Esophagus mucosa (tissue), 1 donor: ENCODE measurements at places on chromosomes 2 and 18. TPM values are rescaled to one million over a fixed set of nuclear protein-coding genes. Genes with fewer than 3 reads are reported as not detected.

The KCTD1 gene
- total RNA-seq: 70.0 TPM

The FSHR gene
- total RNA-seq: not detected

The FBXO36 gene
- 1.8 TPM for total RNA-seq

The DYSF gene
- 3.4 TPM for total RNA-seq

The FAM228A gene
- total RNA-seq: not detected

The SFT2D3 gene
- 3.6 TPM for total RNA-seq

The ZNF804A gene
- not detected for total RNA-seq

The TSPYL6 gene
- not detected for total RNA-seq

The LYG2 gene
- total RNA-seq: not detected

The CCT4 gene
- total RNA-seq: 109 TPM

The GAL3ST2 gene
- not detected for total RNA-seq

The FHOD3 gene
- 3.0 TPM for total RNA-seq

The SH3RF3 gene
- total RNA-seq: 0.68 TPM

The CDK5R2 gene
- not detected for total RNA-seq

GRCh38 chr2:203786549-203787351 lies 80.3 kb downstream of the CD28 start:
- no peak for ATAC-seq

DNA sequence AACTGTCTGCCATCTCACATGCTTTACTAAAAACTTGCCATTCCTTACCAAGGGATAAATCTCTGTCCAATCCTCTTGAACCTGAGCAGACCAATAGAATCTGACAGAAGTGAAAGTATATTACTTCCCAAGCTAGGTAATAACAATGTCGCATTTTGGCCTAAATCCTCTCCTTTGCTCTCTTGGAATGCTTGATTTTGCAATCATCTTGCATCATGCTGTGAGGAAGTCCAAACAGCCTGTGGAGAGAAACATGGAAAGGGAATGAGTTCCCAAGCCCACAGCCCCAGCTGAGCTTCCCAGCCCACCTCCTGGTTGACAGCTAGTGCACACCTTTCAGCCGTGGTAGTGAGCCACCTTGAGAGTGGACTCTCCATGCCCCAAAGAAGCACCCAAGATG lies 540.6 kb downstream of the STK39 start:
- no peak for ATAC-seq

DNA sequence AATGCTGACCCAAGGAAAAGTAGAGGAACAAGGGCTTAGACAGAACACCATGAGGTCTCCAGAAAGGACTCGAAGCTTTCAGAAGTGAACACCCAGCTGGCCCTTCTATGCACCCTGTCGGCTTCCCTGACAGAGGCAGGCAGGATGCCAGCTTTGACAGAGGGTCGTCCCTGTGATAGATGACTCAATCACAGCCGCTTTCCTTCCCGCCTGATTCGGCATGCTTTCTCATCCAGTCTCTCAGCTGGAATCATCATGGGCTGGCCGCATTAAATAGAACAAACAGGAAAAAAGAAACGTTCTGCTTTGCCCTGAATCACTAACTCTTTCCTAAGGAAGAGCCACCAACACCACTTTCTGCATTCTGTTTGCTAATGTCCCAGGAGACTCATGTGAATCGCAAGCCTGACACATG lies 140.3 kb upstream of the RAB12 start:
- ATAC-seq: no peak

DNA sequence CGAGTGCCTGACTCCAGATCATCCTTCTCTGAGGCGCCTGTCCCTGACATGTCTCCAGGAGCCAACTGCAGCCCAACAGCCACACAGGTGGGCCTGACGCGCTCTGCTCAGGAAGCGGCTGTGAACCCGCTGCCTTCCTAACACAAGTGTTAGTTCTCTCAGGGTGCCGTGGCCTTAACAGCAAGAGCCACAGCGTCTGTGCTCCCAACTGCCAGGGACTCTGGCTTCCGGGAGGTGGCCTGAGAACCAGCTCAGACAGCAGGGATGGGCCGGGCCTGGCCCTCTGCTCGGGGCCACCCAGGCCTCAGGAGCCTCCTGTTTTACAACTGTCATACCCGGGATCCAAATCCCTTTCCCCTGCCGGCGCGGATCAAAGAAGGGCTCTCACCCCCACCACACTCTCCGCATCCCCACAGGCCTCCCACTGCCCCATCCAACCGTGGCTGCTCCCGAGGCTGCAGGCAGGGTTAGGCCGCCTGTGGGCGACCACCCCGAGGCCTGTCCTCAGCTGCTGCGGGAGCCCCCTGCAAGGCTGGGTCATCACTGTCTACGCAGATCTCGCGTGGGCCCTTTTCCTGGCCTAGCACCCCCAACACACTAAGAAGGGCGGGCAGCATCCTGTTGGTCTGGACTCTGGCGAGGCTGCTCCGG lies 114.2 kb upstream of the ZNF236 start:
- ATAC-seq: no peak

- no peak for ATAC-seq
Observed at GRCh38 chr2:51105811-51106210, 73.9 kb upstream of the NRXN1 start.

- ATAC-seq: no peak
Observed at GRCh38 chr18:58947136-58947732, 82.6 kb downstream of the ZNF532 start.

DNA sequence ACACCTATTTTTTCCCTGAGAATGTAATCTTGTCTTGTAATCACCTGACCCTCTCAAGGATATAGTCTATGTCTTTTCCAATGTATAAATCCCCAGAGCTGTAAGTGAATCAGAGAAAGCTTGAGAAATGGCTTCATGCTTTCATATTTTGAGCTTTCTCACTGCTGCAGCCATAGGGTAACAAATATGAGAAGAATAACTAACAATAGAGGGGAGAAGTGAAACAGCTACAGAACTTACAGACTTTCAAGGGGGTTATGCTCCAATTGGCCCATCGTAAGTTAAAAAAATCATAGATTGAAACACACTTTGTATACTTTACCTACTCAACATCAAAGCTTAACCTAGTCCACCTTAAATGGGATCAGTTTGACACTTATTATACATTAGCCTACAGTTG lies 111.0 kb downstream of the CNTNAP5 start:
- no peak for ATAC-seq

DNA sequence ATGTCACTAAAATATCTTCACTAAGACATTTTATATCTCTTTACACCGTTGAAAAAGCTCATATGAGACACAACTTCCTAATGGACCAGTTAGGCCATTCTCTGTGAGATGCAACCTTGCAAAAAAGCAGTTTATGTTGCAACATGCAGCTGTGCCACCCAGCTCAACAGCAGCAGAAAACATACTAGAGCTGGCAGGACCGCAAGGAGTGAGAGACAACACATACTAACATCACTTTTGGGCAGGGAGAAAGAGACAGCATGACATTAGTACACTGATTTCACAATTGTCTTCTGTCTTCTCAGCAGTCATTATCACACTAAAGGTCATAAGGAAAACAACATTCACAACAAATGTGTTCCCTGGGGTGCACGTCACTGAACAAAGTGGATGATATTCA lies 122.9 kb downstream of the EPB41L3 start:
- ATAC-seq: no peak

- ATAC-seq: peak; percentile 13
Observed at GRCh38 chr2:233436191-233436581, 81.9 kb downstream of the DGKD start.

GRCh38 chr18:10518595-10519255 lies 7.1 kb upstream of the NAPG start:
- no peak for ATAC-seq

DNA sequence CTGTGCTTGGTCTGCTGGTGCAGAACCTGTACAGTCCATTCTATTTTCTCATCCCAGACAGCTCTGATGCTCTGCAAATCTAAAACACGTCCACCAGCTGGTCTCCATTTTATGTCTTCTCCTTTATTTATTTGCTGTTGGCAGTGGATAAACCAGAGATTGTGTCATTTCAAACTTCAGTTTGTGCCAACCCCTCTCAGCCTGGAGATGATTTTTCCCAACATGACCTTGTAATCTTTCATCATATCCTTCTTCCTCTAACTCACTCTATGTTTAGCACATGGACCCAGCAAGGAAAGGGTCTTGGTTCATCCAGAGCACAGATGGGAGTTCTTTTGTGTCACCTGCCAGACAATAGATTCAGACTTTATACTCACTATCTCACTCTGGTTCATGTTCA lies 273.2 kb downstream of the MTX2 start:
- ATAC-seq: no peak

DNA sequence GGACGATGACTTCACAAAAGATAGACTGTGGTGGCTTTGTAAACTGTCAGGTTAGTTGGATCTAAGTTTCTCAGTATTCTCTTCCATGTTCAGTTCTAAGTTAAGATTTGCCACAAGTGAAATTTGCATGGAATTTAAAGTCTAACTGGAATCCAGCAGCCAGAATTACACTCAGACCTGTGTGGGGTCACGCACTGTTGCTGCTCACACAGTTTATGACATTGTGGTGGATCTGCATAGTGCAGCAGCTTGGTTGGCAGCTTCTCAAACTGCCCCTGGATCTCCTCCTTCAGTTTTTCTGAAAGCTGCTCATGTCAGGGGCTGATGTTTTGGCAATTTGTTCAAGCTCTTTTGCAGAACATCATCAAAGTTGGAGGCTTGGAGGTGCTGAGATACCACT lies 228.1 kb upstream of the KCNJ3 start:
- ATAC-seq: no peak

DNA sequence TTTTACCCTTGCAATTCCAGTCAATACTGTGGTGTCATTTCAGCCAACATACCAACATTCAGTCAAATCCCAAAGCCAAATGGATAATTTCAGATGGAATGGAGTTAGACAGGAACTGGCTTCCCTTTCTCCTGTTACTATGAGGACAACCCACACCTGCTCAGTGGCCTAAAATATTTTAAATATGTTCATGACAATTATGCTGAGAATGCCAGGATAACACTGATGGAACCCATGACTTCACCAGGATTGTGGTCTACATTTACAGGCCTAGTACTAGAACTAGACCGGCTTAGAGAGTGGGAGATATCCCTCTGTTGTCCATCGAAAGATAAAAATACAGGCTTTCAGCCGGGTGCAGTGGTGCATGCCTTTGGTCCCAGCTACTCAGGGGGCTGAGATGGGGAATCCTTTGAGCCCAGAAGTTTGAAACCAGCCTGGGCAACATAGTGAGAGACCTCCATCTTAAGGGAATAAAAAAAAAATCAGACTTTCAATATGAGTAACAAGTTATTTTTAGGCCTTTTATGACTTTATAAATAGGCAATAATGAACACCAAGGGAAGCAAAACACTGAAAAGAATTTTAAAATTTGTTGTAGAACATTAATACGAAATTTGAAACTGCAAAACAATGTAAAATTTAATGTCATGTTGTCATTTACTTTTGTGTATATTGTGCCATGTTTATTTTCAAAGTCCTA lies 14.2 kb downstream of the GPATCH11 start:
- no peak for ATAC-seq

DNA sequence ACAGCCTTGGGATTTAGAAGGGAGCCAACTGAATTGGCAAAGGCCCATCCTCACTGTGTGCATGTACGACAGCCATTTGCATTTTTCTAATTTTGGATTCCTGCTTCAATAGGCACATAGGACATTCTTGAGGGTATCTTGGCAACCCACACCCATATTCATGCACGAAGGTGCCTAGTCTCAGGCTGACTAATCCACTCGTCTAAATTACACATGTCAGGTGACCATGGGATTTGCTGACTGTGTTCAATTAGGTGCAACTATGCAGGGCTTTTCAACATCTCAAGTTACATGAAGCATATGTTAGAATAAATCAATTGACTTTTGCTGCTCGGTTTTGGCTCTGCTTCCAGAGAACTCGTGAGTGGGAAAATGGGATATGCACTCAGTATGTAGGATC lies 249.7 kb downstream of the SP3 start:
- peak; percentile 75 for ATAC-seq

DNA sequence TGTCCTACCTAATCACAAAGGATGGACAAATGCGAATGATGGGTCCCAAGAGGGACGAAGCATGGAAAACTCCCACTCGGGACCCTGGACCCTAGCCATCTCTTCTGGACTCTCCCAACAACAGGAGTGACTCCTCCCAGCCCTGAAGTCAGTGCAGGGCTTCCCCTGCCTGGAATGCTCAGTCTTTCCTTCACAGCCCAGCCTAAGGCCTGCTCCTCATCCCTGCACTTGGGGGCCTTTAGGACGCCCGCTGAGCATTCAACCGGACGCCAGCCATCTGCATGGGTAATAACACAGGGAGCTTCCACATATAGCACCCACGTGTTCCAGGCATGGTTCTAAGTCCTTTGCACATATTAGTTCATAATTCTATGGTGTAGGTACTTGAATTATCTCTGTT lies 237.5 kb downstream of the KLHL29 start:
- ATAC-seq: no peak

DNA sequence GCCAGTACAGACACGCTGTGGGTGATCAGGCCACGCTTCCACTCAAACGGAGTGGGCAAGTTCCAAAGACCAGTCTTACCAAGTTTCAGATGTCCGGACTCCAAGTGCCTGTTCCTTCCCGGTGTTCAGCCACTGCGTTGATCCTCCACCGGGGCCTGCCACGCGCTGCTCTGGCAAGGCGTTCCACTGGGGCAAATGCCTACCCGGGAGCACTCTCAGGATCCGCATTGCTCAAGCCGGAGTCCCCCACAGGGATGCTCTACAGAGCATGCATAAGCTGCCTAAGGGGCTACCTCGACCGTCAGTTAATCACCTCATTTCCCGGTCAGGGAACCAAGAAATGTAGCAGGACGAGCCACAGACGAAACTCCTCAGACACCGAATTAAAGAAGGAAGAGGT lies 37.0 kb upstream of the CLASP1 start:
- ATAC-seq: no peak

GRCh38 chr2:237581751-237582746 lies 8.5 kb downstream of the RAB17 start:
- peak; percentile 41 for ATAC-seq

GRCh38 chr2:119455066-119455718 lies 23.5 kb downstream of the TMEM37 start:
- ATAC-seq: no peak

- ATAC-seq: no peak
Observed at GRCh38 chr2:37713258-37713700, 41.8 kb upstream of the CDC42EP3 start.

DNA sequence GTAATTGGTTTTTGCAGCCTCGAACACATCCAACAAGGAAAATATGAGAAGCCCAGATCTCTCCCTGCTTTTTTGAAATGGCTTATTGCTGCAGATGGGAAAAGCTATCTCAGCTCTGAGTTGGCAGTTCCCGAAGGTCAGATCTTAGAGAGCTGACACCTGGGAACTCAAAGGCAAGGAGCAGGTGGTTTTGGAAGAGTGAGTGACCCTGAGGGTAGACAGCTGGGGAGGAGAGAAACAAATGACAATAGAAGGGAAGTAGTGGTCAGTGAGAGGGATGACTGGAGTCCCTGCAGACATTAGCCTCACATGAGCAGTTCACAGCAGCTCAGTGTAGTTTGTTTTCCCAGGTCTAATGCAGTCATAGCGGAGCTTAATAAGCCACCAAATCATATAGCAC lies 317.9 kb downstream of the STK39 start:
- ATAC-seq: no peak

DNA sequence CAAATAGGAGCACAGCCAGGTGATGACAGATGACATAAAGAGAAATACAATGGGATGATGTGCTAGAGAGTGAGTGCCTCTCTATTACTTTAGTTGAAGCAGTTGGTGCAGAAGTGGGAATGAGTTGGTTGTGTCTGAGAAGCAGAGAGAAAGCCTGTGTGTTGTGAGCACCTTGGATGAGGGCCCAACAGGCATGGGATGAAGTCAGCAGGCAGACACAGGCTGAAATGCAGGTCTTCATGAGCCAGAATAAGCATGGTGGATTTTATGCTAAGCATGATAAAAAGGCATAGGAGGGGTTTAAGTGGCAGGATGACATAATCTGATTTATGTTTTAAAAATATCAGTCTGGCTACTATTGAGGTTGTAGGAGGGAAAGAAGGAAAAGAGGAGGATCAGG lies 71.5 kb downstream of the KLHL14 start:
- ATAC-seq: no peak
